ENCODE measurements at places on chromosomes 7 and 10. TPM values are rescaled to one million over a fixed set of nuclear protein-coding genes. Genes with fewer than 3 reads are reported as not detected.
A peak's percentile ranks its signal among the peaks of the same experiment; 100 is the strongest.

GRCh38 chr7:31051598-31052486, at the start of gene ADCYAP1R1:
Gene ADCYAP1R1 (plus strand): TSS chr7:31052308. CDS start chr7:31063265, 10,957 bp downstream.
- DNase-seq = peak; percentile 42

DNA sequence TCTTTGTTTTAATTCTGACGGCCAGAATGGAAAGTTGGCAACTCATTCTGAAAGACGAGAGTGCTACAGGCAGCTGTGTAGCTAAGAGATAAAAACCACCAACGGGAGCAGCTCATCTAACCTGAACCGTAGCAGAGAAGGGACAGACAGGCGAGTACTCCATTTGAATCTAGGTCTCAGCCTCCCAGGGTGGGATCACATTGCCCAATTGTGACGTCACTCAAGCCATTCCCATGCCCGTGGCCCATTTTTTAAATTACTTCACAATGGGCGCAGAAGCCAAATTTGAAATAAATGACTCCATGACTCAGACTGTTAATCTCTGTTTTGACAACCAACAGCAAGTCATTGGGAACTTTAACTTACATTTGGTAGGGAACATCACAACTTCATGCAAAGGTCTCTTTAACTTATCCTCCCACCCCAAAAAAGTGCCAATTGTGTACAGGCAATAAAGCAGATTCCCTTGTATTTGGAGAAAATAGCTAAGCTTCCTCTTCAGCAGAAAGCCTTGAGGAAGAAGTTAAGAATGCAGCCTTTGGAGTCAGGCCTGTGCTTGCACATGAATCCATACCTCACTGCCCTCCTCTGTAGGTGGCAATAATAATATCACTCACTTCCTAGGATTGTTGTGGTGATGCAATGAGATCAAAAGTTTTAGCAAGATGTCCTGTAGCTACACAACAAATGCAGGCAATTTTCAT, 93.2 kb upstream of the KIF5B start:
- peak; percentile 67 for DNase-seq

GRCh38 chr7:99489235-99489634, 10.8 kb downstream of the ZNF394 start:
- no peak for DNase-seq

ASAH2 gene
- 2.9 TPM for total RNA-seq

Data from heart left ventricle (tissue), 16 donors.